Pulmonary artery endothelial cell (primary cell): ENCODE measurements at places on chromosomes 4 and X. TPM values are rescaled to one million over a fixed set of nuclear protein-coding genes. Genes with fewer than 3 reads are reported as not detected.

Gene FGF13
- not detected in 2 replicates for total RNA-seq

- DNase-seq = no peak
Measured at GRCh38 chr4:2850966-2851798, 7.5 kb downstream of the ADD1 start.

- no peak for DNase-seq
Measured at GRCh38 chr4:36164900-36165630, 79.2 kb downstream of the ARAP2 start.

DNA sequence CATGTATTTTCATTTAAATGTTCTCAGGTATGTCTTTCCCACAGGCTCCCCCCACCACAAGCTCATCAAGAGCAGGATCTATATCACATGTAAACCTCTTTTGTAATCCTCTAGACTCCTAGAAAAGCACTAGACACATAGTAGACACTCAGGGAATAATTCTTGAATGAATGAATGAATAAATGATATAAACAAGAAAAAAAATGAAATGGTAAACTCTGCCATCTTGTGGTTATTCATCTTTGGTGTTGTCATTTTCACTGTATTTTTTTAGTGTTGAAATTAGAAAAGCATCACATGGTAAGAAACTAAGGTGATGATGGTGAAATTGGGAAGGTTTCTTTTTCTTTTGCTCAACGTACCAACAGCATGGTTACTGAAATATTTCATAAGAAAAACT is 34.2 kb upstream of the C1GALT1C1 start:
- no peak for DNase-seq

- peak; percentile 69 for DNase-seq
Measured at GRCh38 chrX:7083468-7084396, 63.8 kb upstream of the STS start.
